ENCODE measurements at places on chromosomes 11 and 22.

DNA sequence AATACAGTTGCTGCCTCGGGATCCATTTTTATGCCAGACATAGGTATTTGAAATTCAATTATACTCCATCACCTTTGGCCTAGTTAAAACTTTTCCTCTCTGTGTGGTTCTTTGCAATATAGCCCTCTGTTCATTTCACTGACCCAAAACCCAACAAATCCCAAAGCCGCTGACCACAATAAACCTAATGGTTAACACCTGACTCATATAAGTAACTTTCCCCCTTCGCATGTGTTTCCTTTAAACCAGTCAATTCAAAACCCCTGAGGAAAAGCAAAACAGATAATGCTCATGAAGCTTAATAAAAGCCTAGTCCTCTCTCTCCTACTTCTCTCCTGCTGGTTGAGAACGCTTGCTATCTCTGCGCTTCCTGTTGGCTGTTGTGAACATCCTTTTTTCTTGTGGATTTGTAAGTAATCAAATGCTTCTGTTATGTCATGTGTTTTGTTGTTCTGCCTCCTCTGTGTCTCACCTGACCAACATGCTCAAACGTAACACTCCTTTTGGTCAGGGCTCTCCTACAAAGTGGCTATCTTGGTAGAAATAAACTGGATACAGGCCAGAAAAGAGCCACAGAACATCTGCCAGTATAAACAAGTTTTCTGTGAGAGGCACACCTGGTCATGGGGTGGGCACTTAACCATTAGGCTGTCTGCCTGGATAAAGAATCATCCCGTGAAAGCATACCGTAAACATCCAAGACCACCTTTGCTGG lies 652.6 kb downstream of the METTL15 start:
- no peak for DNase-seq

GRCh38 chr11:130798801-130799200 lies 117.5 kb downstream of the SNX19 start:
- DNase-seq, result no peak

GRCh38 chr11:76740772-76741171 lies 42.4 kb upstream of the TSKU start:
- DNase-seq, result no peak

GRCh38 chr11:82996966-82997606 lies 74.6 kb downstream of the RAB30 start:
- no peak for DNase-seq

- no peak for DNase-seq
Measured at GRCh38 chr11:112357488-112357887, 96.8 kb upstream of the PLET1 start.

DNA sequence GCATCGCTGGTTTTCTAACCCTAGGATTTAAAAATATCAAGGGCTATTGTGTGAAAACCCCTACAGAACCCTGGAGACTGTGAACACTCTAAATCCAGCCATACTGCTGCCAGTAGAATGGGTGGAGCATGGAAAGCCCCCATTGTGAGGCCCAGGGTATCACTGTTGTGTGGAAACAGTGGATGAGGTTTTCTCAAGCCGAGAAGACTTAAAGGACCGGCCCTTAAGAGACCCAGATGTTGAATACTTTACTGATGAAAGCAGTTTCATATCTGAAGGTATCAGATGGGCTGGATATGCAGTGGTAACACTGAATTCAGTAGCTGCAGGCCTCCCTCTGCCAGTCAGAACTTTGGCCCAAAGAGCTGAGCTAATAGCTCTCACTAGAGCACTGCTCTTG lies 41.6 kb upstream of the GLYAT start:
- DNase-seq, result no peak

DNA sequence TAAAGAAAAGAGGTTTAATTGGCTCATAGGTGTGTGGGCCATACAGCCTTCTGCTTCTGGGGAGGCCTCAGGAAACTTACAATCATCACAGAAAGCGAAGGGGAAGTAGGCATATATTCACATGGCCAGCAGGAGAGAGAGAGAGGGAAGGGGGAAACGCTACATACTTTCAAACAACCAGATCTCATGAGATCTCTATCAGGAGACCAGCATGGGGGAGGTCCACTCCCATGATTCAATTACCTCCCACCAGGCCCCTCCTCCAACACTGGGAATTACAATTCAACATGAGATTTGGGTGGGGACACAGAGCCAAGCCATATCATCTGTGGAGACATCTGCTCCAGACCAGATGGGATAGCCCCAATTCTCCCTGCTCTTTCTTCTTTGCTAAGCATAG lies 866.0 kb downstream of the BRD1 start:
- no peak for DNase-seq

DNA sequence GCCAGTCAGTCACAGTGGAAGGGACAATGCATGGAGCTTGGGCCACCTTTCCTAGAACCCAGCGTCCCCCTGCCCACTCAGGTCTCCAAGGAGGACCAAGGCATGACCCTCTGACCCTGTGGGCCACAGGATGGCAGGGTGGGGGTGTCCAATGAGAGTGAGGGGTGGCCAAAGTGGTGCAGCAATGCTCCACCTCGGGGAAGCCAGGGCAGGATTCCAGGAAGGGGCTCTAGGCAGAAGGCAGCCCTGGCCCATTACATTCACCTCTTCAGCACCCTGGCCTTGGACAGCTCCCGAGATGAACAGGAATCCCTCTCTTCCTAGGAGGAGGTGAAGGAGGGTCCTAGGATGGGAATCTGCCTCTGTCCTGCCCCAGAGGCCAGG lies 597.5 kb downstream of the BRD1 start:
- DNase-seq, result no peak

- DNase-seq, result no peak
Measured at GRCh38 chr11:38680166-38680565, 2082.1 kb upstream of the RAG2 start.

GRCh38 chr11:110614031-110614430 lies 98.2 kb downstream of the ARHGAP20 start:
- no peak for DNase-seq

DNA sequence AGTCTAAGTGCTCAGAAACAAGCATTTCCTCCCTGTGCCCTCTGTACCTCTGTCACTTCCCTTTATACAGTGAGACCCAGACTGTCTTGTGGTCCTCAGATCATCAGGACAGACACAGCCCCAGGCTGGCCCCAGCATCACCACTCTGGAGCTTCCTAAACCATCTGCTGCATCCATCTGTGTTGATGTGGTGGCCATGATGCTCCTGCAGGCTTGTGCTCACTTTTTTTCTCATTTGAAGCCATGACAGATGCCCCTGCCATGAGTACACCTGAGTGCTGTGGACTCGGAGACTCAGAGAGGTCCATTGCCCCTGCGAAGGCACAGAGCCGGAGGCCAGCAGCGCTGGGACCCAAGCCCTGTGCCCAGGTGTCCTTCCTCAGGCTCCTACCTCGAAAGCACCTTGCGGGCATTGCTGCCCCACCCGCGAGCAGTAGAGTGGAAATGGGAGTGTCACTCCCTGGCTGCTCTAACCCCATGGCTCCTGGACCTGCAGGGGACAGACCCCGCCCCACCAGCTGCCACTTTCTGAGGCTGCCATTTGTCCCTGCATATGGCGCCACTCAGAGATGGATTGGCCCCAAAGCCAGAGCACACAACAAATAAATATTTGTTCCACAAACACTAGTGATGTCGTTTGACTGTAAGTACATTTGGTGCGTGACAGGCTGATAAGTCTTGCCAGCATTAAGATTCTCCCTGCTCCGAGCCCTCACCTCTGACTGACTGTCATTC lies 593.5 kb downstream of the TBC1D22A start:
- DNase-seq, result no peak

- no peak for DNase-seq
Measured at GRCh38 chr11:65165410-65166317, 4.4 kb upstream of the SPDYC start.

DNA sequence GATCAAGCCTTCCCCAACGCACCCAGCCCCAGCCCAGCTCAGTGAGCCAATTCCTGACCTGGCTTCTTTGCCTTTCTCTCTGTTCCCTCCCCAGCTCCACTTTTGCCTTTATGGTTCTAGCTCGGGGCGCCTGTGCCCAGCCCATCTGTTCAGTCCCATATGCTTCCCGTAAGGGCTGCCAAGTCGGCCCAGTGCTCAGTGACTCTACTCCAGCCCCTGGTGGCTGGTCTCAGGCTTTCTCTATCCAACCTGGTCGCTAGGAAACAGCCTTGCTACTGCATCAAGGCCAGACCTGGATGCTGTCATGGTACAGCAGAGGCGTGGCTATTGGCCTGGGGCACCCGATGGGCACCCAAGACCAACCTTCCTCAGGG lies 178.0 kb downstream of the DSCAML1 start:
- no peak for DNase-seq

- no peak for DNase-seq
Measured at GRCh38 chr11:35721651-35722282, 59.2 kb downstream of the TRIM44 start.

DNA sequence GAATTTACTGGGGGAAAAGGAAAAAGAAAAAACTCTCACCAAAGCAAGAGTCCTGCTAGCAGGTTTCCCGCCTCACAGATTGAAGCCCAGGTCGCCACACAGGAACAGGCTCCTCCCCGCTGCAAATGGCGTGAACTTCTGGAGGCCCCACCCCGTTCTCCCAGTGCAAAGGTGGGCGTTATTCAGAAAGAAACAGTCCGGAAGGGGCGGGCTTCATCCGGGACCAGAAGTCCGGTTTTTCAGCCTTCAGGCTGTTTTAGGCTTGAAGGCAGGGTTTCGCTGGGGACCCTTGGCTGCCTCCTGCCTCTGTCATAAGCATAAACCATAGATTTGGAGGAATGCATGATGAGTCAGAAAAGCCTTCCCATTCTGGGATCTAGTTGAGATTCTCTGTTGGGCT lies 148.3 kb upstream of the POU2AF2 start:
- DNase-seq, result no peak

DNA sequence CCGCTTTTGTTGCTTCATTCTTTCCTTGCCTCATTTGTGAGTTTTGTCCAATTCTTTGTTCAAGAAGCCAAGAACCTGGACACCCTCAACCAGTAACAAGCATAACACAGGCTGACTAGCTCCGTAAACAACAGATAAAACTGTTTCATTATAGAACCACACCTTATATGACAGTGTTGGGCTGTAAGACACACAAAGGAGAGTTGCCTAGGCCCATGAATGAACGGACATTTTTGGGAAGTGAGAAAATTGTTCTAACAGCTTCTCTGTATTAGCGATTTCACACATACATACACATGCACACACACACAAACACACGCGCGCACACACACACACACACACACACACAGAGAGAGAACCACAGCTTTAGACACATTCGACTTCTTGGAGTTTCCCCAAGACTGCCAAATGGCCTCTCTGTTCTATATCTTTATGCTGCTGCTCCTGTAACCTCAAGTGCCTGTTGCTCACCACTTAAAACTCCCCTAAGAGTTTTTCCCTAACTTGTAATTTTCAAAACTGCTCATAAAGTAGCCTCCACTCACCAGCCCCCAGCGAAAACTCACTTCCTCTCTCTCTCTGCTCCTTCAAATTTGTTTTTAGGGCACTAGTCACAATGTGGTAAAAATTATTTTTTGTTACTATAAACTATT lies 35.9 kb downstream of the CTSC start:
- DNase-seq, result peak; percentile 16

GRCh38 chr11:67050139-67050538 lies 6.5 kb upstream of the RHOD start:
- DNase-seq, result no peak

DNA sequence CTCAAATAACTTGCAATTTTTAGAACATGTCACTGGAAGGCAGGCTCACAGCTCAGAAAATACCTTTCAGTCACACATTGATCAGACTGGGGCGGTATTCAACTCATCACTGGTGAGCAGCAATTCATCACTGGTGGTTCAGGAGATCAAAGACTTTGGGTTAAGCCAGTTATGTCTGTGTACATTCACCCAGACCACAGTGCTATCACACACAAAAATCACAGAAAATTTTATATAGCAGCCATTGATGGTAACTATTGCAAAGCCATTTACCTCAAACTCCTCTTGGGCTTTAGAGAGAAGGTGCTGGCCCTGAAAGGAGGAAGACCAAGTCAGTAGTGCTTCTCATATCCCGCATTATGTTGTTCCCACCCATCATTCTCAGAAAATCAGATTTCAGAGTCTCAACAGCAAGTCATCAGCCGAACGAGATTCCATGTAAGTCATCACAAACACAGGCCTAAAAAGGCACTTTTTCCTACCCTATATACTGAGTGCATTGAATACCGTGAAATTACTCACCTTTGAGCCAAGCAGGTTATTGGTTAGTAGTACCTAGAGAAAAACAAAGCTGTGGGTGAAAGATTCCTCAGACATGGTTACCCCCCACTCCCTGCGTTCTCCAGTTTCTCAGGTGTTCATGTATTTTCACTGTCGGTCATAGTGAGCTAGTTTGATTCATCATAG lies 14.0 kb upstream of the WDR74 start:
- peak; percentile 20 for DNase-seq

DNA sequence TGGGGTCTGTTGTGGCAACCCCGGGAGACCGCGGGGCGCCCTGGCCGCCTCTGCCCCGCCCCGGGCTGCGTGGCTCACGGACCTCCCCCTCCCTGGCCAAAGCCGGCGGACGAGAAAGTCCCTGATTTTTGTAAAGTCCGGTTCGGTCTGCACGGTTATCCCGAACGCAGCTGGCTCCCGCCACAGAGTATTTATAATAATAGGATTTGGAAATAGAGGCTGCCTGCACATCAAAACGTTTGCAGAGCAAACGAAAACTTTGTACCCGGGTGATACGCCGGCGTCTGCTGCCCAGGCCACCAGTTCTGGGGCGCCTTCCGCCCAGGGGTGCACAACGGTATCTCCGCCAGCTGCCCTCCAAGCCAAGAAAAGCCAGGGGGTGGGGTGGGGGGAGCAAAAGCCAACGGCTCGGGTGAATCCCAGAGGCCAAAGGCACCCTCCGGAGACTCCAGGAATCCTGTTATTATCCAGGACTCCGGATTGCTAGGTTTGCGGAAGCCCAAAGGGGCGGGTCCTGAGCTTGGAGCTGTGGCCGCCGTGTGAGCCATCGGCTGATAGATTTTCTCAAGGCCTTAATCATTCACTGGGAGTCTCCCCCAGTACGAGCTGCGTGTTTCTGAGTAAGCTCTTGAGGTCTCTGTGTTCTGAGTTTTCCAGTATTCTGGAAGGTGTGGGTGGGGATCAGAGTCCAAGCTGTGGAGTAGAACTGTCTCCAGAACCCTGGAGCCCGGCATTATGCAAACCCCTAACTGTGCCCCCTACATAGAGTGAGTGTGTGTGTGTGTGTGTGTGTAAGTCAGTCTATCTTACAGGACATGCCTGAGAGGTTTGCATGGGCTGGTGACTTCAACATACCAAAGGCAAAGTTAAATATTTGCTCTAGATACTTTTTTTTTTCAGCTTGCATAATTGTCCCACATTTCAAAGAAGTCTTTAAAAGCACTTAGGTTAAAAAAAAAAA lies 673 bp upstream of the SHANK2 start:
- DNase-seq, result no peak

DNA sequence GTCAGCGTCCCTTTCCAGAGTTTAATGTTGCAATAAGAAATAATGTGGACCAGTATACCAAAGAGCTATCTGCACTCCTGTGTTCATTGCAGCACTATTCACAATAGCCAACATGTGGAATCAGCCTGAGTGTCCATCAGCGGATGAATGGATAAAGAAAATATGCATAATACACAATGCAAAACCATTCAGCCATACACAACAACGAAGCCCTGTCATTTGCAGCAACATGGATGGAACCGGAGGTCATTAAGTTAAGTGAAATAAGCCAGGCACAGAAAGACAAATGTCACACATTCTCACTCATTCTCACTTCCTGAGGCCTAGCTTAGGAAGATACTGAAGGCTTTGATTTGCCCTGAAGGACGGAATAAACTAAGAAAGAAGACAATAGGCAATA lies 22.1 kb downstream of the SLC5A4 start:
- DNase-seq, result no peak

GRCh38 chr11:18229501-18229900 lies 7.1 kb downstream of the SAA4 start:
- DNase-seq, result no peak
